ENCODE measurements at places on chromosomes 7 and 10.

DNA sequence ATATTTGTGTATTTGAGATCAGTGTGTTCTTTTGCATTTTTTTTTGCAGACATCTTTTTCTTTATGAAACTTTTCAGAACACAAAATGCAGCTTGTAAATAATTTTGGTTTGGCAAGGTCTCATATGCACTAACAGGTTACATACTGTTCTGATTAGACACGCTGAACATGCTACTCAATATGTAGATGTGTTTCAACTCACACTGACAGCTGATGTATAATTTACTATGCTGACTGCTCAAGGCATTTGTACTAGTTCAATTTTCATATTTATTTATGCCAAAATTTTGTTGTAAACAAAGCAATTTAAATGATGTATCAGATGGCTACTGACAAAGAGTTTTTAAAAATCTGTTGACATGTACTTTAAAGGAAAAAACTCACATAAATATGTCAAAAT, 123.8 kb downstream of the TFEC start:
- no peak for DNase-seq

DNA sequence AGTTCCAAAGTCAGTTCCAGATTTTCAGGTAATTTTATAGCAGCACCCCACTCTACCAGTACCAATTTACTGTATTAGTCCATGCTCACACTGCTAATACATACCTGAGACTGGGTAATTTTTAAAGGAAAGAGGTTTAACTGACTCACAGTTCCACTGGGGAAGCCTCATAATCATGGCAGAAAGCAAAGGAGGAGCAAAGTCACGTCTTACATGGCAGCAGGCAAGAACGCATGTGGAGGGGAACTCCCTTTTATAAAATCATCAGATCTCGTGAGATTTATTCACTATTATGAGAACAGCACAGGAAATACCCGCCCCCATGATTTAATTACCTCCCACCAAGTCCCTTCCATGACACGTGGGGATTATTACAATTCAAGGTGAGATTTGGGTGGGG, 142.4 kb downstream of the AHR start:
- no peak for DNase-seq

DNA sequence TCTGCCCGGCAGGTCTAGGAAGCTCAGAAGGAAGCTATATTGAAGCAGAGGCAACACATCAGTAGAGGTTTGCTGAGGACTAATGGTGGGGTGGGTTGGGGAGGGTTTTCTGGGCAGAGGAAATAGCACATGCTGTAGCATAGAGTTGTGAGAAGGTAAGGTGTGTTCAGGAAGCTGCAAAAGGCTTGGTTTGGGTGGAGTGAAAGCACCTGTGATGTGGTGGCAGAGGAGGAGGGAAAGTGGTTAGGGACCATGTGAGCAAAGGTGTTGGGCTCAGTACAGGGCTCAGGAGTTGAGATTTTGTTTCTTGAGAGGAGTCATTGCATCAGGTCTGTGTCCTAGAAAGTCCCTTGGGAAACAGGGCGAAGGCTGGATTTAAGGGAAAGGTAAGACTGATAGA, 294.6 kb downstream of the SORCS3 start:
- DNase-seq, result no peak

- DNase-seq, result no peak
Observed at GRCh38 chr10:123557366-123558108, 108.6 kb upstream of the GPR26 start.

- no peak for DNase-seq
Observed at GRCh38 chr10:70267161-70267933, 16.5 kb downstream of the NPFFR1 start.

Measured in stimulated activated CD8-positive, alpha-beta memory T cell treated with anti-CD3 and anti-CD28 coated beads, Interleukin-7, amount 100 ng/mL, for 1 hour (primary cell).